Activated CD4-positive, alpha-beta T cell treated with anti-CD3 and anti-CD28 coated beads, Interleukin-2, amount 50 U/mL, for 24 hours (primary cell): ENCODE measurements at places on chromosomes 3 and 15.

DNA sequence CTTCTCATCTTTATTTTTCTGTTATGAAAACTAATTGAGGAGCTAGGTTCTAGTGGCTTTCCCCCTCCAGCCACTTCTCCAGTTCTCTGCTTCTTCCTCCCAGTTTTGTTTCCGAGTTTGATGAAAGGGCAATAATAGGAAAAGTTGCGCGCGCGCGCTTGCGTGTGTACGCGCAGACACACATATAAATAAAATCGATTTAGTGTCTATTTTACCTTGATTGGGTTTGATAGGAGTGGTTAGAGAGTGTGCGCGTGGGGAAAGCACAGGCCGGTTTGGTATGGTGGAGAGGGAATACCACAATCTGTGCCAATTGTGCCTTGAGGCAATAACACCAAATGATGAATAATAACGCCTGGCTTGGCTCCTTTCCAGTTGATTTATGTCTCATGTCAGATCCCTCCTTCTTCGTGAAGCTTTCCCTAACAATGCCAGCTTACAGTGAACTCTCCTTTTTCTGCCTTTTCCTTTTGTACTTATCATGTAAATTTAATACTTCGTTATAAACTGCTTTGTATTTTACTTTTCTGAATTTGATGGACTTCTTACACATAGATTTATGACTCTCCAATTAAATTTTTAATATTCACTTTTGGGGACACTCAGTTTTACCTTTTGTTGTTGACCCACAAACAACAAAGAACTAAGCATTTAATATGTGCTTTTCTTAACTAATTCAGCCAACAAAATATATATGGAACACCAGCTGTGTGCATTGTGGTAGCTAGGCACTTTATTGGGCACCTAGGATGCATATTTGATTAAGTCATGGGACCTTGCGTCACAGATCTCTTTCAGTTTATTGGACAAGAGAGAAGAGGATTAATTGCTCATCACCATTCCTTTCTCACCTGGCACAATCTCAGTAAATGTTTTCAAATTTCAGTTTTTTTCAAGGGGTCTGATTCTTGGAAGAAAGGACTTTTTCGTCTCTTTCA is 1.7 kb downstream of the TIPARP start:
- no peak for DNase-seq

DNA sequence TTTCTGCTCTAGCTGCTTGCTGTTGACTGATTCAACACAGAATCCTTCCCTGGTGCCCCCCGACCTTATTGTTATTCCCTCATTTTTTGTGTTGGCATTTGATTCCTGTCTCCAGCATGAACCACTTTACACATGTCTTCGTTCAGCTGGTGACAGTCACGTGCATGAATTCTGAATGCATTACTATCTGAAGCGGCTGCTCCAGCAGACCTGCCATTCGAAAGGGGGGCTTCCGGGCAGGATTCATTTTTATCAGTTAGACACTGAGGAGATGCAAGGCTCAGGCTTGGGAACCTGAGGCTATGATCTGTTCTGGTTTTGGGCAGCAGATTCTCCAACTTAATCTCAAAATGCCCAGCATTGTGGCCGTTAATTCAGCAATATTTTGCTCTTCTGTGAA is 336.2 kb downstream of the EPHB1 start:
- DNase-seq: no peak

GRCh38 chr3:66469220-66469640 is 31.6 kb downstream of the LRIG1 start:
- no peak for DNase-seq

DNA sequence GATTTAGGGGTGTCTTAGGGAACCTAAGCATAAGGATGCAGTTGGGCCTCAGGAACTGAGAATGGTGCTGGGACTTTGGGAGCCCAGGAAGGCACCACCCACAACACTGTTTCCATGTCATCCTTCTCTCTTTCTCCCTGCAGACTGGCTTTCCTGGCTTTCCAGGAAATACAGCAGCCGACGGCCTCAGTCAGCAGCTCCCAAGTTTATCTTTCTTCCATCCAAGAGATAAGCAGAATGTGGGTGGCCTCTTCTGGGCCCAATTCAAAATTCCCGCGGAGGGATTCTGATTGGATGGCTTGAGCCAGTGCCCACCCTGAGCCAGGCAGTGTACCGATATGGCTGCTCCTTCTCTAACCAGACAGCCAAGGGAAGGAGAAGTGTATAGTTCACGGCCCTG is 4.5 kb upstream of the CLN6 start:
- no peak for DNase-seq

GRCh38 chr3:58285334-58285733 is 20.7 kb upstream of the RPP14 start:
- no peak for DNase-seq

- no peak for DNase-seq
Observed at GRCh38 chr3:139653582-139653981, 24.2 kb downstream of the NMNAT3 start.

DNA sequence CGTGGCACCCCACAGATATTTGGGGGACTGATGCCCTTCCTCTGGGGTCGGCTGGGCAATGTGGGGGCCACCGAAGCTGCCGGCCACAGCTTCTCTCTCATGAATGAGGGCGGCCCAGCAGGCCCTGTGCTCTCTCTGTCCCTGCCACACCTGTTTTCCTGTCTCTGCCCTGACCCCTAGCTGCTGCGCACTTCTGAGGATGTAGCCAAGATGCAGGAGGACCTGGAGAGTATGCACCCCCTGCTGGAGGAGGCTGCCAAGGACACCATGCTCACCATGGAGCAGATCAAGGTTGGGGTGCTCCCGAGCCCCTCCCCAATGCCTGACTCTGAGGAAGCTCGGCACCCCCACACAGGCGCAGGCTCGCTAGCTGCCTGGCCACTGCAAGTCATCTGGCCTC is 59.7 kb downstream of the SEMA3G start:
- no peak for DNase-seq

DNA sequence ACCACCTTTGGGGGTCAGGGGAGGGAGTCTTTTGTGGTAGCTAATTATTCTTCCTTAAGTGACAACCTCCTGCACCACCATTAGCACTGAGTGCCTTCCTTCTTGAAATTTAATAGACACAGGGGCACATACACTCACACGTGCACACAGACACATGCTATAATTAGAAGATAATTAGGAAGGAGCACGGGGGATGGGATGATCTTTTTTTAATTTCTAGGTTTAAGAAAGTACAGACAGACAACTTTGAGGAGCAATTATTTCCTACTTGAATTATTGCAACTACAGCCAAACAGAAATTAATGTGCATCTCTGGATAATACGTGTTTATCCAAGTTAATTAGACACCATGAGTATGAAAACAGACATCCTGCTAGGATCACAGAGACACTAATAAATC is 44.8 kb upstream of the GUCA1C start:
- no peak for DNase-seq

DNA sequence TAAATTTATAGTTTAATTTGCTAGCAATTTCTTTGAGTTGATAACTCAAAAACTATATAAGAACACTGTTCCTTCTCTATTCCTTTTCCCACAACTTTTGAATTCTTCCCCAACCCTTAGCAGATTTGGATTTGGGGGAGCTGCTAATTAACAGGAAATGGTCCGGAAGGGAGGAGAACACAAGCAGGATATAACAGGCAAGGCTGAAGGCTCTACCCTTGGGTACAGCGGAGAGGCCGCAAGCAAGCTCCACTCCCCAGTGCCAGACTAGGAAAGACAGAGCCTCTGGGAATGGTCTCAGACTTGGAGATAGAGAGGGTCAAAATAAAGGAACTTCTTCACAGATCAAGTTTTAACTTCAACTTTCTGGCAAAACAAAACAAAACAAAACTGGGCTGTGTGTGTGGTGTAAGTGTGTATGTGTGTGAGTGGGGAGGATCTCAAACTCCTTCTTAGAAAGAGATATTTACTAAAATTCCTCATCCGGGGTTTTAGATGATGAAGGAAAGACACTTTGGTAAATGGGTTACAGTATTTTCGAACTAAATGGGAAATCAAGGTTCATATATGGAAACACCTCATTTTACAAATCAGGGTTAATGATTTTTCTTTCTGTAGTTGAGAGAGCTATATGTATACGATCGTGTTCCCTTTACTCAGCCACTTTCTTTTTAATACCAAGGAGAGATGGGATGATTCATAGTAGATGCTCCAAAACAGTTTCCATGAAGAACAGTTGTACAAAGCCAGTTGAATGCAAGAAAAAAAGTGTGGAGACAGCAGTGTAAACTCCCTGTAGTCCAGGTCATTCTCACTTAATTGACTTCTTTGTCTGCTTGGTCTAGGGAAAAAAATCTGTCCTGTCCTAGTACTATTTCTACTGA is 161.1 kb downstream of the TP63 start:
- no peak for DNase-seq

- no peak for DNase-seq
Observed at GRCh38 chr15:57649138-57649537, 57.4 kb upstream of the POLR2M start.

DNA sequence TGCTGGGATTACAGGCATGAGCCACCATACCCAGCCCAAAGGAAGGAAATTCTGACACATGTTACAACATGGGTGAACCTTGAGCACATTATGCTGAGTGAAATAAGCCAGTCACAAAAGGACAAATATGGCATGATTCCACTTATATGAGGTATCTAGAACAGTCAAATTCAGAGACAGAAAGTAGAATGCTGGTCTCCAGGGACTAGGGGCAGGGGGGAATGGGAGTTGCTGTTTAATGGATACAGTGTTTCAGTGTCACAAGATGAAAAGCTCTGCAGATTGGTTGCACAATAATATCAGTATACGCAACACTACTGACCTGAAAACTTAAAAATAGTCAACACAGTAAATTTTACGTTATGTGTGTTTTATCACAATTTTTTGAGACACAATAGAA is 4.1 kb downstream of the SPATA12 start:
- no peak for DNase-seq

GRCh38 chr3:191328962-191329653 is at the start of gene CCDC50:
CCDC50 (plus strand) TSS chr3:191329394; CDS start chr3:191329675, 281 bp downstream.
- DNase-seq: no peak

DNA sequence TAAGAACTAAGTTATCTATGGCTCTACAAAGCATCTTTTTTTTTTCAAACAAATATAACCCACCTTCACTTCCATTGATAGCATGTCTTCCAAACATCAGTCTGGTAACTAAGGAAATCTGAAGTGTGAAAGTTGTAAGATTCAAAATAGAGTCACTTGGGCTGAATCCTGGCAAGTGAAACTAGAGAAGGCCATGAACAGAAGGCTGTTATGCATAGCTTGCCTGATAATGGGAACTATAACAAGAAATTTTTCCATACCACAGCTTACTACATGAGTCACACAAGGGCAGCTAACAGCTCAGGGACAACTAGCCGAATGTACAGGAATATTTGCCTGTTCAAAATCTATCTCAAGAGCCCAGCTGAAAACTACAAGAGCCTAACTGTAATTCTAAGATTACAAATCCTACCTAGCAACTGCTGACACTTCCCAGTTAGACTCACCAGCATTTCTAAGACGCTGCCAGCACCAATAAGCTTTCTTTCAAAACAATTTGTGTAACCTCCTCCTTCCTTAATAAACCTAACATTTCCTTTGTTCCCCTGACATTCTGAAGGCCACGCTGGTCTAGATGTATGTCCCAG is 1066.5 kb downstream of the PLOD2 start:
- DNase-seq: no peak

DNA sequence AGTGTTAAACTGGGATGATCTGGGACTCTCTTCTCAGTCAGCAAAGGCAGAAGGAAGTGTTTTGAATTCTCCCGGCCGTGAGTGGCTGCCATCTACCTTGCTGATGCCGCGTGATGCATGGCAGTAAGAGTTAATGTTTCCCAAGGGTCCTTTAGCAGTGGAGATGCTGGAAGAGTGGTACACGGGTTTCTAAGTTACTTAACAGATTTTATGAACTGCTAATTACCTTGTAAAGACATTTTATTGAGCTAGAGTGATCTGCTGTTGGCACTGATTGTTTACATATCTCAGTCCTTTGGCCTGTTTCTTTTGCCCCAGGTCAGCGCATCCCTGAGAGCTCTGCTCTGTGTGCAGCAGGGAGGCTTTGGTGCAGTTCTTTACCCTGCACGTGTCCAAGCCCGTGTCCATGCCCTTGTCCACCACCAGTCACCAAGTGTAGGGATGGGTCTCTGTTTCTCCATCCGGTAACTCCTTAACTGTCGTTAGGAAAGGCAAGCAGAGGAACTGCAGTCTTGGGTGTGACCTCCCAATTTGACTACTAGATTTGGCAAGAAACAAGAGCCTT is 172.3 kb downstream of the SLCO3A1 start:
- DNase-seq: no peak

GRCh38 chr3:174667386-174667785 is 191.7 kb upstream of the NAALADL2 start:
- DNase-seq: no peak

- no peak for DNase-seq
Observed at GRCh38 chr3:99846477-99847160, 29.0 kb downstream of the CMSS1 start.

DNA sequence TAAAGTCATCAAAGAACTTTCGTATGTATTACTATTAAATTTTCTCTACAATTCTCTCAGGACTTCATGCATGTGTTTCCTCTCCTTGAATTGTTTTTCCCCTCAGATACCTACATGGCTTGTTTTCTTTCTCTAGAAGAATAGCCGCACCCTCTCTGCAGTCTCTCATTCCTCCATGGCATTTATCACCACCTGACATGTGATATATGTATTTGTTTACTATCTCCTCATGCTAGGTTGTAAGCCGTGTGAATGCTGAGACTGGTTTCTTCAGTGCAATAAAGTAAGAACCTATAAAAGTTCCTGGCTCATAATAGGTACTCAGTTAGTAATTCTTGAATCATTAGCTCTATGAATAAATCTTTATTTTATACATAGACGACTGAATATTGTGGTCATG is 149.2 kb downstream of the CNTN4 start:
- no peak for DNase-seq

GRCh38 chr3:70989174-70989573 is 594.4 kb downstream of the FOXP1 start:
- DNase-seq: no peak

GRCh38 chr3:14353502-14353901 is 48.9 kb upstream of the SLC6A6 start:
- no peak for DNase-seq

GRCh38 chr15:31456354-31457060 is 129.9 kb downstream of the KLF13 start:
- DNase-seq: no peak

DNA sequence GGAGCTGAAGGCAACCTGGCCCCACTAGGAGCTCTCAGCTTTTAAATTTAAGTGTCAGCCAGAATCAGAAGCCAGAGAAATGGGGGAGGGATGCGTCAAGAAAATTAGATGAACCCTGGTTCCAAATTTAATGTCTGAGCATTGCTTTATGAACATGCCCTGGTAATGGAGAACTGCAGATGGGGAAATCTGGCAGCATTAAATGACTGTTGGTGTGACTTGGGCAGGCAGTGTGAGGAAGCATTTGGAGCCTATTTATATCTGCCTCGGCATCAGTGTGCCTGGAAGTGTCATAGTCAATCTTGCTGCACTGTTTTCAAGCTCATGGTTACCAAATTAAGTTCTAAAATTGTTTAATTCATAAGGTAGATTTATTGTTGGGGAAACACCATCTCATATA is 29.0 kb downstream of the NME9 start:
- no peak for DNase-seq
